Activated T-helper 1 cell treated with anti-CD3 and anti-CD28 coated beads, Interleukin-12 subunit alpha, Interleukin-12 subunit beta, Interleukin-2, Interleukin-4 antibody, amounts not matched to agents 30 ng/mL and 10 ng/mL and 1 ng/mL, durations not matched to agents 14 hours and 24 hours and 36 hours (primary cell): ENCODE measurements at places on chromosomes 6 and 20.

- no peak overlapping the region for H3K27ac ChIP-seq
- no peak for DNase-seq
- H3K36me3 ChIP-seq = no peaks in the 10 kb centered on the region
- no peak overlapping the region for H3K4me3 ChIP-seq
- H3K27me3 ChIP-seq = no peaks in the 10 kb centered on the region
- H3K4me1 ChIP-seq = no peaks in the 10 kb centered on the region
These were observed 55.5 kb downstream of the RIOK1 start for GRCh38 chr6:7445101-7445500.

GRCh38 chr20:25250508-25250907 is 2.6 kb downstream of the PYGB start:
- H3K4me1 ChIP-seq = peaks cover 43% of the 10 kb centered on the region
- H3K27me3 ChIP-seq = no peaks in the 10 kb centered on the region
- peak overlapping the region; percentile 45 for H3K4me3 ChIP-seq
- DNase-seq = no peak
- no peak overlapping the region for H3K27ac ChIP-seq
- H3K36me3 ChIP-seq = peaks cover 2% of the 10 kb centered on the region

GRCh38 chr6:138815797-138816528 is 20.1 kb downstream of the ECT2L start:
- peaks cover 36% of the 10 kb centered on the region for H3K4me1 ChIP-seq
- H3K27ac ChIP-seq = peak overlapping the region; percentile 40
- H3K27me3 ChIP-seq = peaks cover under 1% of the 10 kb centered on the region
- DNase-seq = no peak
- H3K4me3 ChIP-seq = no peak overlapping the region

- DNase-seq = no peak
- H3K27ac ChIP-seq = peak overlapping the region; percentile 32
- H3K36me3 ChIP-seq = no peaks in the 10 kb centered on the region
- H3K27me3 ChIP-seq = peaks cover 10% of the 10 kb centered on the region
- H3K4me3 ChIP-seq = peak overlapping the region; percentile 31
These were observed 11.3 kb upstream of the COL12A1 start for GRCh38 chr6:75217193-75217592.

- peaks cover 5% of the 10 kb centered on the region for H3K4me1 ChIP-seq
- no peak for DNase-seq
- no peak overlapping the region for H3K4me3 ChIP-seq
- no peak overlapping the region for H3K27ac ChIP-seq
- no peaks in the 10 kb centered on the region for H3K36me3 ChIP-seq
These were observed 237.8 kb downstream of the TBX18 start for GRCh38 chr6:84526631-84527030.

GRCh38 chr6:15962449-15962764 is 166.5 kb upstream of the MYLIP start:
- peaks cover 2% of the 10 kb centered on the region for H3K36me3 ChIP-seq
- H3K4me3 ChIP-seq = no peak overlapping the region
- peak overlapping the region; percentile 87 for H3K27ac ChIP-seq
- peak; percentile 16 for DNase-seq
- peaks cover 33% of the 10 kb centered on the region for H3K4me1 ChIP-seq
- no peaks in the 10 kb centered on the region for H3K27me3 ChIP-seq
